ENCODE measurements at places on chromosomes 13 and 19.
A peak's percentile ranks its signal among the peaks of the same experiment; 100 is the strongest.

GRCh38 chr13:50141375-50141975 lies 126.2 kb downstream of the KCNRG start:
- DNase-seq, result no peak

- no peak for DNase-seq
Observed at GRCh38 chr13:41545432-41545707, 88.0 kb downstream of the RGCC start.

GRCh38 chr19:58395220-58395978 lies at the start of gene RNF225:
TSS of gene RNF225 (plus strand) at chr19:58395656. CDS start at chr19:58396090, 434 bp downstream.
- peak; percentile 33 for DNase-seq

DNA sequence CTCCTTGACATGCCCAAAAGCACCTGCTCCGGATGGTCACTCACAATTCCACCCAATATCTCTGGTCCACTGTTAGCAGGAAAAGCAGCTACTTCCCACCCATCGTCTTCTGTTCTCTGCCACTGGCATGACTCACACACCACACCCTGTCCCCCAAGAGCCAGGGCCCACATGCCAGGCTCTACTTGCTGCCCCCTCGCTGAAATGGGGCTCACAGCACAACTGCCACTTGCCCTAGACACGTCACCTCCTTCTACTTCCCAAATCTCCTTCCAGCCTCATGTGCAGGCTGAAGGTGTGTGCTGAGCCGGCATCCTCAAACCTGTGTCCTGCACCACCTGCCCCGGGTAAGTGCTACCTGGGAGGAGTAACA lies 65.0 kb downstream of the TBC1D4 start:
- peak; percentile 57 for DNase-seq

DNA sequence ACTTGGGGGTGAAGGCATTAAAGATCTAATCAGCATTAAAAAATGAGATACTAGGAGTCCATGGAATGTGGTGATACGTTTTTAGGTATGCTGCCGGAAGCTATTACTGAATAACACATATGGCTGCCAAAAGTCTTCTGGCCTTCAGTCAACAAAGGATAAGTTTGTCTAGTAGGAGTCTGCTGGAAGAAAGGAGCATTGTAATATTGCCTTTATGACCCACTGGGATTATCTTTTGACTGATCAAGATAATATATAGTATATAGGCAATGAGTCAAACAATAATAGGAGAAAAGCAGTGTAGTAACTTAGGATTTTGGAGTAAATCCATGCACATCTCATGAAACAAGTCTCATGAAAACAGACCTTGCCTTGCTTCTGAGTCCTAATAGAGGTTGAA lies 295.4 kb downstream of the SLITRK6 start:
- no peak for DNase-seq

- DNase-seq, result peak; percentile 31
Observed at GRCh38 chr19:51372649-51373504, at the start of gene NKG7. TSS of gene NKG7 (minus strand) at chr19:51372654. CDS start at chr19:51372535, 119 bp downstream.

DNA sequence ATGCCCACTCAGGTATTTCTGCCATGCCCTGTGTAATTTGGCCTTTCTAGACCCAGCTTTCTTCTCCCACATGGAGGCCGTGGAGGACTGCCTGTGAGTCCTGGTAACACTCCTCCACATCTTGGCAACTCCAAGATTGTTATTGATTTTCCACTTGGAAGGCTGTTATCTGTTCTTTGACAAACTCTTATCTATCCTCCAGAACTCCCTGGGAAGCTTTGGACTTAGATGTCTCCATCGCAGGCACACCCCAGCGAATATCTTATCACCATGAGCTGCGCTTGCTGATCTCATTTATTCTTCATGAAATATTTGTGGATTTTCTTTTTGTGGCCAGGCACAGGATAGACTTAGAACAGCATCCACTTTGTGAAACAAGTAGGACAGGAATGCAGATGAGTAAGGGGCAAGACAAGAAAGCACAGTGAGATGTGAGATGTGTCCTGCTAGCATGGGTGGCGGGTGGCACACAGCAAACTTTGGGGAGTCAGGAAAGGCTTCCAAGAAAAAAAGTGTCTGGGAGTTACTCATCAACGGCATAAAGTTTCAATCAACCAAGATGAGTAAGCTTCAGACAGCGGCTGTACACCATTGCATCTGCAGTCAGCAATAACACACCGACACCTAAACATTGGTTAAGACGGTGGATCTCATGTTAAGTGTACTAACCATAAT lies 84.5 kb upstream of the IRS2 start:
- no peak for DNase-seq

GRCh38 chr19:56110515-56111448 lies 10.3 kb downstream of the ZNF787 start:
- peak; percentile 22 for DNase-seq

All from hematopoietic multipotent progenitor cell treated with erythropoietin and hydrocortisone succinate and interleukin-3 and kit ligand, for 8 days (in vitro differentiated cells).